Thymus (tissue), 14 donors: ENCODE measurements at places on chromosomes 7 and 10.

DNA sequence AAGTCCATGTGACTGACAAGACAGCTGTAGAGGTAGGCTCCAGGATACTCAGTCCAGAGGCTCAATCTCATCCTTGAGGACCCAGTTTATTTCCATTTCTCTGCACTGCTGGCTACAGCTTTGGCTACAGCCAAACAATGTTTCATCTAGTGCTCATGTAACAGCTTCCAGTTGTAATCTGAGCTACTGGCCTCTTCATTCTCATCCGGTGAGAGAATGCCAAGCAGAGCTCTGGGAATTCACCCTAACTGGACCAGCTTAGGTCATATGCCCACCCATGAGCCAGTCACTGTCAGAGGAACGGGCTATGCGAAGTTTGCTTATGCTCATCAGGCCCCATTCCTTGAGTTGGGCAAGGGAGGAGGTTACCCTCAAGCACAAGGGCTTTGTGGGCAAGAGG is 192.9 kb downstream of the EVX1 start:
- DNase-seq: no peak

DNA sequence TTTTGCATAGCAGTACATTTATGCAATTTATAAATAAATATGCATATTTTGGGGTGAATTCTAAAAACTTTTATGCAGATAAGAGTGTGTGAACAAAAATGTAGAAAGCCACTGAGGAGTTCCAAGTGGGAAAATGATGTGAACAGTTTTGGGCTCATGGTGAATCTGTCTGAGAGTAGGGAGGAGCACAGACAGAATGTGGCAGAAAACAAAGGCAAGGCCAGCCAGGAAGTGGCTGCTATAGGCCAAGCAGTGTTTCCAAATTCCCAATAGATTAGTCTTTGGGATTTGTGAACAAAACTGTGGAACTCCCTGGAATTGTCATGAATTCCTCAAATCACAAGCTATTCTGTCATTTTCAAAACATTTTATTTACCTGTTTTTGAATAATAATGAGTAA is 73.6 kb upstream of the AMPH start:
- no peak for DNase-seq

GRCh38 chr7:107696330-107696946 is 35.8 kb downstream of the SLC26A4 start:
- no peak for DNase-seq

DNA sequence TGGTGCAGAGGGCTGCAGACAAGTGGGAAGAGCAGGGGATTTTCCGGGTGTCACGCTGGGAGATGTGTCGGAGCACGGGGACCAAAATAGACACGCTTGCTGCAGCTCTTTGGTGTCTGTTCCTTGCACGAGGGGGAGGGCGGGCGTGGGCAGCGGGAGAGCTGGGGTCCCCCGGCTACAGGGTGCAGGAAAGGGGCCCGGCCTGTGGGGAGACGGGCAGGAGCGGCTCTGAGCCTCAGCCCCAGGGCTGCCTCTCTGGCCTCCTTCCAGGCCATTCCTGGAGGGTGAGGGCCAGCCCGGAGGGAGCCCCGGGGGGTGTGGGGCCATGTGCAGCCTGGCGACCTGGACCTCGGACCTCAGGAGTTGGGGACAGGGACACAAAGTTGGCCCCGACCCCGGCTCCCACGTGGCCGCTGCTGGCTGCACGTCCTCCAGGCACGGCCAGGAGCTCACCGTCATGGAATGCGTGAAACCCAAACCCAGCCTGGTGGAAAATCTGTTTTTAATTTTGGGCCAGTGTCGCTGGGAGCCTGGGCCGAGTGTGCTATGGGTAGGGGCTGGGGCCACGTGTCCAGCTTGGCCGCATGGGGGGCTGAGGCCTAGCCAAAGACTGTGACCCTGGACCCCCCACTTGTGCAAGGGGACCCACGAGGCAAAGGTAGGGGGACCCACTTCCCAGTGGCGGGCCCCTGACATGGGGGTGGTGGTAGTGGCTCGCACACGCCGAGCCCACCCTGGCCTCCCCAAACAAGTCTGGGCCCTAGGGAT is 6.6 kb downstream of the TTYH3 start:
- no peak for DNase-seq

- DNase-seq: no peak
Observed at GRCh38 chr7:137446025-137446424, 102.5 kb upstream of the PTN start.

DNA sequence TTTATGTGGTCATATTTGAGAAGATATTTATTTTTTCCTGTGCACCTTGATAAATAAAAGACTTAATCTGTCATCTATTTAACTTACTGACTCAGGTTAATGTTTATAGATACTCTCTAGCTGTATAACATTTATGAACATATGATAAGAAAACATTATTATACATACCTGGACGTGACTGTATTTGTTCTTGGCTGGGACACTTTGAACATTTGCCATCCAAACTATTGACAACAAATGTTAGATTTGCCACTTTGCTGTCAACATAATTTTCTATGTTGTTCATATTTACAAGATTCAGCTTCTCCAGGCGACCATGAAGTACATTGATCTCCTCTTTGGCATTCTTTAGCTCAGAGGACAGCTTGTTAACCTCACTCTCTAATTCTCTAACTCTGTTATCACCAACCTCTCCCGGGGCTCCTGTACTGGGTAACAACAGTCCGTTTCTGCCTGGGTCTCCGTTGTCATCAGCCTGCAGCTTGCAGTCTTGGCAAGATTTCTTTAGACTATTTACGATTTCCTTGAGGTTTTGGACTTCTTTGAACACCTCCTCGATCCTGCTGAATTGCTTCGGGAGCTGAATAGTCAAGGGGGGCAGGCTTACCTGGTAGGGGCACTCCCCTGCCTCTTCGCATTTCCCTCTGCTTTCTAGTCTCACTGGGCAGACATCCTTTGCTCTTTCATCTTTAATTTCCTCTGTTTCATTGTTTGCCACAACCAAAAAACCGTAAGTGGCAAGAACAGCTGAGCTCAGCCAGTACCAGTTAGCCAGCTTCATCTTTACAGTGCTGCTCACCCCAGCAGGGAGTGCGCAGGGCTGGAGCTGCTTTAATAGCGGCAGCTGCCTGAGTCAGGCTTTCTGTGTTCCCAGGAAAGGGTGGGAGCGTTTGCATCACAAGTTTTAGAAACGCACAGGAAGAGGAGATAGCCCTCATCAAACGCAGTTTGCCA is at the start of gene FGL2:
Gene FGL2 (minus strand): TSS at position 807 of the 954 bp plus-strand sequence. CDS start 26 bp downstream, at position 781.
- DNase-seq: no peak

GRCh38 chr10:548238-548901 is 141.1 kb downstream of the DIP2C start:
- no peak for DNase-seq

GRCh38 chr7:25720427-25720826 is 431.6 kb upstream of the NFE2L3 start:
- no peak for DNase-seq

GRCh38 chr7:142796001-142796500 is 25.3 kb downstream of the PRSS2 start:
- no peak for DNase-seq

DNA sequence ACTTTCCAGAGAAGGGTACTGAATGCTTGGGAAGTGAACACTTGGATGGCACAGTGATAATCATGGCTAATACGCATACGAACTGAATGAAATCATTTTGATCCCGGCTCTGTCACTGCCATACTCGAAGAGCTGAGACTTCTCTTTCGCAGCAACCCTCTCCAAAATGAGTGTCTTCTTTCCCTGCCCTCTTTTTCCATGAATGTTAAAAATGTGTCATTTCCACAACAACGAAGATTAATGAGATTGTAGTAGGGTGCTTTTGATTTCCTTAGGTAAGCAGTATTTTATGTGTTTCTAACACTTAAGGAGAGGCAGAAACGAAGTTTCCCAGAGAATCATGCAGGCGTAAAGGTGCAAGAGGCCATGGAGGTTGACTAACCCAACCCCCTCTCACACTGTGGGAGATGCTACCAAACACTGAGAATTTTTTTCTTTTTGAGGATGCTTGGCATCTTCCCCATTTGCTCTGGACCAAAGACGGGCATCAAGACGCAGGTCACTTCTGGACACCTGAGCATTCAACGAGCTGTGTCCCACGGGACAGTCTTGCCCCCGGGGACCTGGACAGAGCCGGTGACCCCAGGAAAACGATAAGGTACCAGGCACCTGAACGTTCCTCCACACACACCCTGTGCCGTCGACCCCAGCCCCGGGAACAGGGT is 823 bp downstream of the COPG2 start:
- DNase-seq: no peak

DNA sequence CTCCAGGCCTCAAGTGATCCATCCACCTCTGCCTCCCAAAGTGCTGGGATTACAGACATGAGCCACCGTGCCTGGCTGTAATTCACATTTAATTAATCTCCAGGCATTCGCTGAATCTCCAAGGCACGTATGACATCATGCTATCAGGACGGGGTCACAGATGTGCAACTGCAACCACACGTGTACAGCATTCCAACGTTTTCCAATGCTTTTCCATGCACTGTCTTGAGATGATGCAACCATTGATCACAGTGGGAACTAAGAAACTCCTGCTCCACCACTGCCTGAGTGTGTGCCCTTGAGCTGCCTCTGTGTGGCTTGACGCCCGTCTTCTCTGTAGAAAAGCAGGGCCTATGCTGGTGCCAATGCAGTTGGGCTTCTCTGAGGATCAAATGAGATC is 119.8 kb upstream of the LYZL2 start:
- DNase-seq: no peak

- no peak for DNase-seq
Observed at GRCh38 chr7:134175334-134176036, 48.3 kb downstream of the LRGUK start.

DNA sequence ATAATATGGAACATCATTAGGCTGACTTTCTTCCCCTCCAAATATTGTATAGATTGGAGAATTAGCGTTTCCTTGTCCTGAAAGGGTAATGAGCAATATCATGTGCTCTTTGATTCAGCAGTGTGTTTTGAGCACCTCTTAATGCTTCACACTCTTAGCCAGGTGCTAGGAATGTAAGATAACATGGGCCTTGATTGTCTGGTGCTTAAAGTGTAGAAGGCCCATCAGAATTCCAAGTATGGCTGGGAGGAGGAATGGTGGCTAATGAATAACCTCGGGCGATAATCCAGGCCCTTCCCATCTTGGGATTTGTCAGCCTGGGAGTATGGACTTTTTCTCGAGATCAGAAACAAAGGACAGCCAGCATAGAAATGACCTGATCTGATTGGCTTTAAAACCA is 8.6 kb downstream of the TSPAN13 start:
- no peak for DNase-seq

GRCh38 chr7:37180828-37181549 is 267.7 kb downstream of the ELMO1 start:
- DNase-seq: no peak

DNA sequence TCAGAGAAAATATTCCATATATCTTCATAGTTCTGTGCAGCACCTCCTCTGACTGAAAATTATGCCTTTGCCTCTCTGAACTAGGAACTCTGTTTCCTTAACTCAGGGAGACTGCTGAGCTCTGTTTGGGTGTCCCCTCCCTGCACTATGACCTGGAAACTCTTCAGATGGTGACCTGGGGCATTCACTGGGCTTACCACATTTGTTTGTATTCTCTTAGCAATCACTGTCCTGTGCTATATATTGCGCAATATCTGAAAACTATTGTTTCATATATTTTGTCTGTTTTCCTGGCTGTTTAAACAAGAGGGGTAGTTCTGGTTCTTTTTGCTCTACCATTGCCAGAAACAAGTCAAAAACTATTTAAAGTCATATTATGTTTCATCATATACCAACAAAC is 181.8 kb upstream of the KIAA1217 start:
- no peak for DNase-seq

DNA sequence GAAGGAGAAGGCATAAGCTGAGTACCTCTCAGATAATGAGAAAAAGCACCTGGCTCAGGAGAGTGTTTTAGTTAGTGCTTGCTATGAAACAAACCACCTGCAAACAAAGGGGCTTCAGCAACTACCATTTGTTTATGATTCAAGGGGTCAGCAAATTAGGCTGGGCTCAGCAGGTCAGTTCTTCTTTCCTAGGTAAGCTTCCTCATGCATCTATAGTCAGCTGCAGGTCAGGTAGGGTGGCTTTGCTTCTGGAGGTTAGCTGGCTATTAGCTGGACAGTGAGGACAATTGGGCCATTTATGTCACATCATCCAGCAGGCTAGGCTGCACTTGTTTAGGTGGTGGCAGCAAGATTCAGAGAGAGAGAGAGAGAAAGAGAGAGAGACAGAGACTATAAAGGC is 185.5 kb downstream of the EMX2 start:
- DNase-seq: no peak

DNA sequence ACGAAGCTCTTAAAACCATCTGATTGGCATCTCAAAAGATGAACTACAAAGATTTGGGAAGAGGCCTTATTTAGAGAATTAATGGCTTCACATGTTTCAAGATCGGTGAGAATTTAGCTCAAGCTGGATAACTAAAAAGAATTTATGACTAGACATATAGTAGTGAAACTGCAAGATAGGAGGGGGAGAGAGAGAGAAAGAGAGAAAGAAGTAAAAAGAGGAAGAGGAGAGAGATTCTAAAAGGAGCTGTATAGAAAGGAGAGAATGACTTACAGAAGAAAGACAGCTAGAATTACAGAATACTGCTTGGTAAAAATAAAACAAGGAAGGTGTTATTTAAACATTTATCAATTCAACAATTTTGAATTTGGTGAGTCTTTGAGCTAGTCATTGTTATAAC is 592.3 kb downstream of the SH2D4B start:
- no peak for DNase-seq

- no peak for DNase-seq
Observed at GRCh38 chr7:50648076-50648475, 82.9 kb upstream of the DDC start.

- DNase-seq: no peak
Observed at GRCh38 chr7:2168615-2169311, 64.0 kb downstream of the MAD1L1 start.

GRCh38 chr7:113015034-113015645 is 71.5 kb downstream of the GPR85 start:
- no peak for DNase-seq

DNA sequence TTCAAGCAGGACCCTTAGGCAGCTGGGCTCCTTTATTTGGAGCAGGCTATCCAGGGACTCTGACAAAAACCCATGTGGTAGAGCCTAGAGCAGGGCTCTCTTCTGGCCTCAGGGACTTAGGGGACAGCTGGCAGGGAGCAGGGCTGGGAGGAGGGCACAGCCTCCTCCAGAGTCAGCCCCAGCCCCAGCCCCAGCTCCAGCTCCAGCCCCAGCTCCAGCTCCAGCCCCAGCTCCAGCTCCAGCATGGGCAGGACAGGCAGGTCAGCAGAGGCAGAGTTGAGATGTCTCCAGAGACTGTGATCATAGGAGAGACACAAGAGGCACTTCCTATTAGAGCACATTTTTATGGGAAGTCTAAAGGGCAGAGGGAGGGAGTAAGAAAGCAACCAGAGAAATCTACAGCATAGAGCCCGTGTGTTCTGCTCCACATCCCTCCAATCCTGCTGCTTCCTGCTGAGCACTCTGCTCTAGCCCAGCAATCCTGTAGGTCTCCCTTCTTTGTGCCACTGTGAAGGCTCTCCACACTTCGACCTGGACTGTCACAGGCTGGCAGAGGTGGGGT is 13.3 kb upstream of the C10orf53 start:
- no peak for DNase-seq
